Adipocyte (in vitro differentiated cells): ENCODE measurements at places on chromosomes 7 and 10.

DNA sequence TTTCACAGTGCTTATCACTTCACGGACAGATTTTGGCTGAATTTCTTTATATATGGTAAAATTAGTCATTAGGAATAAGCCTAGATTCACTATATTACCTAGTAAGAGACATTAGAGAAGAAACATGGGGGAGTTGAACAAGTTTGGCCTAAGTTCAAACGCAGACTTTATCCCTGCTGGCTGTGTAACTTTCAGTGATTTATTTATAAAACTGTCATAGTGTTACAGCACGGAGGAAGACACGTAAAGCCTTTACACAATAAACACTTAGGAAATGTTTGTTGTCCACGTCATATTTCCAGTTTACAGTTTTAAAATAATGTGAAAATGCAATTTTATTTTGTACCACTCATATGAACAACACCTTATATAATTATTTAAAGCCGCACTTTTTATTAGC, 661.5 kb downstream of the MAGI2 start:
- DNase-seq = no peak

DNA sequence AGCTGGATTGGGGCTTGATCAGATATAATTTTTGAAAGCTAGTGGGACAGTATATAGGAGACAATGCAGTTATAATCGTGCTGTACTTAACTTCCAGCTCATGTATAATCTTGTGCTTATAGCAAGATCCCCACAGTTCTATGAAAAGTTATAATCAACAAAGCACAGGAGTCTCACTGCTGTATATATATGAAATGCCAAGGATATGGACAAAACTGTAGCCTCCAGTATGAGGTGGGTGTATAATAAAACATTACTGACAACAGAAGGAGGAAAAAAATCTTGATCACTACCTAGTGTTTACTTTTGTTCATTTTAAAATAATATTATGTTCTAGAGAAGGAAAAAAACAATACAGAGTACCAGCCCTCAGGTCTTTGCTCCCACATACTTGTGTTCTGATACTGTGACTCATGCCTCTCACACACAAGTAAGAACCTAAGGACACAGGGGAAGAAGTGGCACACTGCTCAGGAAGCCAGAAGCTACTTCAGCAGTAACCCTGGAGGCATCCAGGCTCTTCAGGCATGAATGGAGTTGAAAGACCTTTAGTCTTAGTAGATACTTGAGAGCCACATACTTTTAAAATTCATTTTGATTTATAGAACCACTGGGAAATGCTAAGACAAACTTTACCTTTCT, 265.7 kb upstream of the IMMP2L start:
- DNase-seq = peak; percentile 73

- no peak for DNase-seq
Measured at GRCh38 chr10:55813451-55814170, 547.4 kb downstream of the ZWINT start.

GRCh38 chr10:5282137-5282536, 82.6 kb upstream of the UCN3 start:
- DNase-seq = no peak

DNA sequence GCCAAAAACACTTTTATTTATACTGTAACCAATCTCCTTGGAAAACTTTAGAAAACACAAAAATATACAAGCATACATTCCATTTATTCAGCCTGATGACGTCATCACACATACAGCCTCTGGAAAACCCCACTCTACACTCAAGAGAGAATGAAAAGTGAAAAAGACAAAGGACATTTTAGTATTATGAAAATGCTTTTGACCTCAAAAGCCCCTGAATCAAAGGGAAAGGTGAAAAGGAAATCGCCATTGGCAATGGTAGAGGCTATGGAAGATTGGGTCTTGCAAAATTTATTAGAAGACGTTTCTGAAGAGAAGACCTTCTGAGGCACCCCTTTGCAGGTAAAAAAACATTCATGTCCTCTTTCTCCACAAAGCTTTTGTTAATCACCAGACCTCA, 82.9 kb upstream of the STRIP2 start:
- peak; percentile 53 for DNase-seq

DNA sequence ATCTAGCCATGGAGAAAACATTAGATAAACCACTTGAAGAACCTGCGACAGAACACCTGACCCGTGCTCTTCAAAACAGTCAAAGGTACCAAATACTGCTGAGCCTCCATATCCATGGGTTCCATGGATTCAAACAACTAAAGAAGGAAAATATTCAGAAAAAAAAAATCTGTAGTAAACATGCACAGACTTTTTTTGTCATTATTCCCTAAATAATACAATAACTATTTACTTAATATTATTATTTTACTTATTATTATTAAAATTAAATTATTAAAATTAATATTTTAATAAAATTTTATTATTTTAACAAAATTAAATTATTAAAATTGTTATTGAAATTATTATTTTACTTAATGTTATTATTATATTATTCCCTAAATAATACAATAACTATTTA, 101.0 kb upstream of the PDE1C start:
- no peak for DNase-seq

DNA sequence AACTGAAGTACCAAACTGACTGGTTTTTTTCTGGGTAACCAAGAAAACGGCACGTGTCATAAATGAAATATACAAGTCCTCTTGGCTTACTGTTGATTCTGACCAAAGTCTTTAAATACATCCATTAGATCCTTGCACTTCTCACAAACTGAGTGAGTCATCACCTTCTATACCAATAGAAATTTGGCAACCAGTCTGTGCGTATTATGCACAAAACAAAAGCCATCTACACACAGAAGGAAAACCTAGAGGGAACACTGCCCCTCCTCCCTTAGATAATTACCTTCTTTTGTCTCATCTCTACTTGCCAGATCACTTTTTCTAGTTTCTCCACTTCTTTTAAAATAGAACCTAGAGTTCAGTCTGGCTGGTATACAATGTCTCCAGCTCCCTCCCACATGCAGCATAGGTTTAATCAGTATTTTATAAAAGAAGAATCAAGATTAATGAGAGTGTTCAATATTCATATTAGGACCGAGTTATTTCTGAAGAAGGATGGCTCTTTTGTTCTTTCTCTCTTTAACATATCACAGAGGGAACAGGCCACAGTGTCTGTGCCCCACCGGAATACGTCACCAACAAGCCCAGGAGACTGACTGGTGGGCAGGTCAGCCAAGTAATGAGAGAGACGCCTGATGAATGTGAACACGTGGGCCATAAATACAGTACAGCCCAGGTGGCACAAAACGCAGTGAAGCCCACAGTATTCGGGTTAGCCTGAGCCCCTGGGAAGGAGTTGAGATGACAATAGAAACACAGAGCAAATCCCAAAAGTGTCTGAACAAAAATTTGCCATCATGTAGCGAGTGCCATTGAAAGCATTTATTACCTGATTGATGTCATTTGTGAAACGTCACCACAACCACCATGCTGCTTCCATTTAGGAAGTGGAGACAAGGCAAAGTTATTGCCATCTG, 91.3 kb downstream of the KIAA1549 start:
- no peak for DNase-seq

GRCh38 chr10:95988702-95989101, 54.7 kb upstream of the CCNJ start:
- no peak for DNase-seq

- DNase-seq = no peak
Measured at GRCh38 chr7:36080843-36081242, 72.2 kb upstream of the EEPD1 start.

- DNase-seq = no peak
Measured at GRCh38 chr7:979886-980571, 3.0 kb upstream of the CYP2W1 start.

DNA sequence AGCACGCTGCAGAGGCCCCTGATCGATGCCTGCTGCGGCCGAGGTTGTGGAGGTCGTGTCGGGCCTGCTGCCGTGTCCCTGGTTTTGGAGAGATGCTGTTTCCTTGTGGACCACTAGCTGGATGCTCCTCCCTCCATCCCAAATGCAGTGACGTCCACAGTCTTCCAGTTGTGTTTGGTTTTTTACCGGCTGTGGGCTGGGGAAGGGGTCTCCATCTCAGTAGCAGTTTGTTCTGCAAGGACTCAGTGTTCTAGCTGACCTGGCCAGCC, 143.0 kb upstream of the SHH start:
- no peak for DNase-seq

DNA sequence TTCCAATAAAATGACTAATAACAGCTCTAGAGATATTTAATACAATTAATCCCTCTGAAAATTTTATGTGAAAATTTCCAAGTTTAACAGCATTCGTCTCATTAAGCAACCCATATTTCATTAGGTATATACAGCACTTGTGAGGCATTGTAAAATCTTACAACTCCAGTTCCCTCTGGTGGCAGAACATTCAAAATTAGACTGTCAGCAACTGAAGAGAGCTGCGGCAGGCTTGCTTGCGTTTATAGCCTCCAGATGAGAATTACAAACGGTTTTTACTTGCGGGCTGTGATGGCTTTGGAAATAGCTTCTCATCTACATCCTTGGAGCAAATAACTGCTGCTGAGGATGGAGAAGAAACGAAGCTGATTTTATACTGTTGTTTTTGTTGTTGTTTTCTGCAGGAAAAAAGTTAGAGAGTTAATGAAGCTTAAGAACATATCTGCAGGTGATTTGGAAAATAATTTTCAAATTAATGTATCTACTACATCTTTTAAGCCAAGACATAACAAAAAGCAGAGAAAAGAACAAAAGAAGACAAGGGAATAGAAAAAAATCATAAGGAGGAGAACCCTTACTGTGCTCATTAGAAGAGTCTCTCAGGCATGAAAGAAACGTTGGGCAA, 171.3 kb downstream of the MAGI2 start:
- peak; percentile 90 for DNase-seq

DNA sequence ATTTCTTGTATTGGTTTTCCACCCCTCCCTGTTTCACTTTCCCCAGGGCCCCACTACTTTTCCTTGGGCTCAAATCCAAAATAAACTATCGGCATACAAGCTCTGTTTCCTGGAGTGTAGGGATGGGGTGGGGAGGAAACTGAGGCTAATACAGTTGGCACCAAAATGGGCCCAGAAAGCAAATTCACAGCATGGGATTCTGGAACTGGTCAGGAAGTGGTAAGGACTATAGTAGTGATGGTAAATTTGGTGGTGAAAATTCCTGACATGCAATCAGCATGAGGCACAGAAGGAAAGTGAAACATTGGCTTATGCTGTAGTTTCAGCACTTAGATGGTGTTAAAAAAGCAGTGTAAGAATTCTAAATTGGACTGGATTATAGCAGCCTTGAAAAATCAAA, 8.7 kb upstream of the SAMD9L start:
- no peak for DNase-seq

DNA sequence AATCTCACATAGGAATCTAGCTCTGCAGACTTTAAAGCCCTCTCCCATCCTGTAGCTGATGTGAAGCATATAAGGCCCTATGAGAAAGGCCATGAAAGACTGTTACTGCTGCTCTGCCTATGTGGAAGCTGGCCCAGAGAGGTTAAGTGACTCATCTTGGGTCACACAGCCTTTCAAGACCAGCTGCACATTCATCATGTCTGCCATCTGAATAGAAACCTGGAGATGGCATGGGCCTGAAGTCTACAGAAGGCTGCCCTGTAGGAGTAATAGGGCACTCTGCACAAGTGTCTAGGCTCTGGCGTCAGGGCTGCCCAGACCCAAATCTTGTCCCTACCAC, 59.4 kb upstream of the COL13A1 start:
- DNase-seq = no peak

- no peak for DNase-seq
Measured at GRCh38 chr7:157769086-157769485, 432.3 kb downstream of the DNAJB6 start.

- DNase-seq = no peak
Measured at GRCh38 chr10:72016608-72017300, 52.6 kb downstream of the CHST3 start.

DNA sequence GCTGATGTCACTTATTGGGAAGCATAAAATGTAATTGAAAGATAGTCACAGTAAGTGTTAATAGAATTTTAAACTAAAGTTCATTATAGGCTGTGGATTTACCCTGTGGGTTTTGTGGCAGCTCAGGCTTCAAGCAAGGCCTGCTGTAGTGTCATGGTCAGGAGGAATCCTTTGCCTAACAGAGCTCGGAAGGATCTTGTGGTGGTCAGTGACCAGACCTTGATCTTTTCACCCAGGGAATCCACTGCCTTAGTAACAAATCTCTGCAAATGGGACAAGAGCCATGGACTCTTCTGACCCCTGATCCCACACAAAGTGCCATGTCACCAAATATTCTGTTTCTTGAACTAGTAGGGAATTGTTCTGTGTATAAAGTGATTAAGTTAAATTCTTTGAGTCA, 20.6 kb upstream of the HDAC9 start:
- no peak for DNase-seq

DNA sequence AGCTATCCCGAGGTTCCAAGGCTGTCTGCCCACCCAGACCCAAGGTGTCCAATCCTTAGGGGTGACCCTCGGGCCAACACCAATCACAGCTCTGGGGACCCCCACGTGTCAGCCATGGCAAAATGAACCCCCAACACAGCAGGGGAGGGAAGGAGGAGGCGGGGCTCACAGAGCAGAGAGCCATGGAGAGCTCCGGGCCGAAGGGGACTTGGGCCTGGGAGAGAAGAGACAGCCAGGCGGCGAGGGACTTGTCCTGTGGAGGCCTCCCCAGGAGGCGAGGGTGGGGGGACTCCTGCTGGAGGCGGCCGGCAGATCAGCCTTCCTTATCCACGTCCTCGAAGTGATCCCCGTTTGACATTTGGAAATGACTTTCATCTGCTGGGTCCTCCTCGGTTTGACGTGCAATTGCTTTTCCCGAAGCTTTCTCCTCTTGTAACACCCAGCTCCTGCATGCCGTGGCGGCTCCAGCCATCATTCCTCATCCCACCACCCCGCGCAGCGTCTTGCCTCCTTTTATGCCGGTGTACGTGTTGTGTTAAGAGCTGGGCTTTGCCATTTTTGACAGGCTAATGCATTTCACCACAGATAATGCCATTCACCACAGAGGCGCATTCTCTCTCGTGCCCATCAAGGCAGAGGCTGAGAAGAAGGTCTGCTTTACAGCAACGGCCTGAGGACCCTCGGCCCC, 337.4 kb downstream of the DNAJB6 start:
- DNase-seq = no peak

DNA sequence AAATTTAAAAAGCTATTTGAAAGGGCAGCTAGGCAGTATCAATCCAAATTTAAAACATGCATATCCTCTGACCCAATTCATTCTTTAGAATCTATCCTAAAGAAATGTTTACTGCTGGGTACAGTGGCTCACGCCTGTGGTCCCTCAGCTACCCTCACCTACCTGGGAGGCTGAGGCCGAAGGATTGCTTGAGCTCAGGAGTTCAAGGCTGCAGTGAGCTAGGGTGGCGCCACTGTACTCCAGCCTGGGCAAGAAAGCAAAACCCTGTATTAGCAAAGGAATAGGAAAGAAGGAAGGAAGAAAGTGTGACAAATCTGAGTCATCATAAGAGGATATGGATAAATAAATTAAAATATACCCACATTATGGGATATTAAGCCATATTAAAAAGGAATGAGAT, 36.3 kb downstream of the C7orf33 start:
- no peak for DNase-seq
